ENCODE measurements at places on chromosomes 4 and X.

DNA sequence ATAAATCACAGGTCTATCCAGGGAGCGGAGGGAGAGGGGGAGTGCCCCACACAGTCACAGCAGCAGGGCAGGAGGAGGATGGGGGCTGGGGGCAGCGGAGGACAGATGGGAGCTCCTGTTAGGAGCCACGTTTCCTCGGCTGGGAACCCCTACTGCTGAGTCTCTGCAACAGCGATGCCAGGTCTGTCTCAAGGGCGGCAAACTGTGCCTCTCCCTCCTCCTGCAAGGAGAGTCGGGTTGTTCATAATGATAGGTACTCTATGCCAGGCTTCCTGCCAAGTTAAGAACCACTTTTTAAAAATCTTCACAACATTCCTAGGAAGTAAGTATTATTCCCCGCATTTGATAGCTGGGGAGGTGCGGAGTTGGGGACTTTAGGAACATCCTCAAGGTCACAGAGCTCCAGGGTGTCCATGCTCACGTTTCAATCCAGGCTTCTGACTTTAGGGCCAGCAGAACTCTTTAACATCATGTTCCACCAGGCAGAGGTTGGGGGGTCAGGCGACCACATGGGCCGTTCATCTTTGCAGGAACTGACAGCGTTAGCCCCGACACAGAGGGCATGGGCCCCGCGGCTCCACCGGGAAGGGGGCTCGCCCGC, 98.3 kb upstream of the MAML3 start:
- DNase-seq, result no peak

- peak; percentile 64 for DNase-seq
Measured at GRCh38 chr4:74624351-74625151, 169.8 kb downstream of the BTC start.

- no peak for DNase-seq
Measured at GRCh38 chr4:66328803-66329574, 658.7 kb upstream of the EPHA5 start.

- DNase-seq, result no peak
Measured at GRCh38 chr4:87216469-87216868, 3.9 kb downstream of the KLHL8 start.

- DNase-seq, result no peak
Measured at GRCh38 chr4:41360921-41361793, 104.4 kb downstream of the UCHL1 start.

GRCh38 chr4:139665690-139666529, at the start of gene MGST2:
Gene MGST2 (plus strand): TSS chr4:139665819. CDS start chr4:139666020, 201 bp downstream.
- no peak for DNase-seq

DNA sequence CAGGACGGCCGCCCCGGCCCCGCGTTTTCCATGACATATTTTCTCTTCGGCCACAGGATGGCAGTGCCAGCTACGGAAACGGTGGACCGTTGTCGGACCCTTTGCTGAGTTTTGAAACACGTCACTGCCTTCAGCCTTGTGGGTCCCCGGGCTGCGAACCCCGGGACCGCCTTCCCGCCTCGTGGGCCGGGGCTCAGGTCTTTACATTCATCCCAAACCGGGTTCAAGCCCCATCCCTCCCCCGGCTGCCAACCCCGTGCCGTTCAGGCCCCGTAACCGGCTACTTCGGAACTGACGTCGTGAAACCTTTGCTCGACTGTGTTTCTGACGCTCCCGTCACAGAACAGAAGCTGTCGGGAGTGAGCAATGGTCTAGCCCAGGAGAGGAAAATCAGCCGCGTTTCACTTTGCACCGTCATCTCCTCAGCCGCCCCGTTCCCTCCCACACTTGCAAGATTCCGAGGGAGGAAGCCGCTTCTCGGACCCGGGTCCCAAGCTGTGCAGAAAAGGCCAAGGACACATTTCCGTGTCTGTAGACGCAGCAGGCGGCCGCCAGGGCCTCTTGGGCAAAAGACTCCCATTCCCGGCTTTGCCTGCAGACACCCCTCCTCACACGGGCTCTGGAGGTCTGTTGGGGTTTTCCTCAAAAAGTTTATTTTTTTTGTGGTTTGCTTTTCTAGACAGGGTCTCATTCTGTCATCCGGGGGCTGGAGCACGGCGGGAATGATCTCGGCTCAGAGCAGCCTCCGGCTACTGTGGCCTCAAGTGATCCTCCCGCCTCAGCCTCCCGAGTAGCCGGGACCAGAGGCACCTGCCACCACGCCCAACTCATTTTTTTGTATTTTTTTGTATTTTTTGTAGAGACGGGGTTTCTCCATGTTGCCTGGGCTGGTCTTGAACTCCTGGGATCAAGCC, 41.4 kb upstream of the PPP2R3B start:
- DNase-seq, result no peak

DNA sequence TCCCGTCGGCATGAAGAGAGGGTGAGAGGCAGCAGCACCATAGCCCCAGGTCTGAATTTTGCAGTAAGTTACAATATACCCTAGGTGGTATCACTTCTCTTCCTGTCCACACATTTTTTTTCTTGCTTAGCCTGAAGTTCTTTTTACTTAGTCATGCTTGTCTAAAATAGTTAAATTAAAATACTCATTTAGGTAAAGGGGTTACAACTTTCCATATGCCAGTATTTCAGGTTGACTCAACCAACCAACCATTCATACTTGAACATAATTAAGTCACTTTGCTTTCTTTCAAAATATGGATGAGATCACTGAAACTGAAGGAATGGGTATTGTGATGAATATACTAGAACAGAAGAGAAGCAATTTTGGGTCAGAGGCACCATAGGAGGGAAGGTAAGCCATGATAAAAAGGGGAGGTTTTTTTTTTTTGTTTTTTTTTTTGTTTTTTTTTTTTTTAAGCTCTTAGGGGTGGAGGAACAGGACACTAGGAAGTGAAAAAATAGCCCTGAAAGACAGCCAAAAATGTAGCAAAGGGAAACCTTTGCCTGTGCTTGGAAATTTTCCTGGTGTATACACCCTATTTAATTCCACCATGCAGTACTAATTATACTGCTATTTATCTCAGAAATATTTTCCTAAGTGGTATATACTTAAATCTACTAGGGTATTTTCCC, 41.8 kb downstream of the RPS6KA3 start:
- DNase-seq, result no peak

DNA sequence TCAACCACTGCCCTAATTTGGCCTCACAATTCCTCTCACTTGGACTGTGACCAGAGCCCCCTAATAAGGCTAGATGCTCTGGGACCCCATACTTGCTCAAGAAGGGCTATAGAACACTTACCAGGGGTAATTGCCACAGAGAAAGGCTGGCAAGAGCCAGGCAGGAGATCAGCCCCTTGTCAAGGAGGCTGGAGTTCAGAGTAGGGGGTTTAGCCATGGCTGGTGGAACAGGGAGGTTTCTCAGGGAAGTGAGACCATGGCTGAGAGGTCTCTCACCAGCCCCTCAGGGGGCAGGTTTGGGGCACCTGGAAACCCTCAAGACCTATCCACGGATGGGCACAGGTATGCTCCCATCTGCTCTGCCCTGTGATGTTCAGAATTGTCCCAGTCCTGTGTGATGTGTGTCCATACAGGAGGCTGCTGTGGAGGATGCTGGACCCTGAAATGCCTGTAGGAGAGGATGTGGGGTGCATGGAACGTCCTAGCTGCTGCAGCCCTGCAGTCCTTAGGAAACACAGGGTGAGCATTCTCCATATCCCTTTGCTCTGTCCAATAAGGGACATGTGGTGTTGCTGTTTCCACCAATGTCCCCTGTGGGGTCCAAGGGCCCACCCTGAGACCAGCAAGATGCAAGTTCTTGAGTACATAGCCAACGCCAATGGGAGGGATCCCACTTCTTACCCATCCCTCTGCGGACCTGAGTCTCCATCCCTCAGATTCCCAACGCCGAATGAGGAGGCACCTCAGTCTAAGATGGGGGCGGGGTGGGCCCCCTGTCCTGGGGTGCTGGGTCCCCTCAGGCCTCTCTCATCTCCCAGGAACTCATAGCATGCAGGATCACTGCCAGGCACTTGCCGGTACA, 16.4 kb upstream of the HSFX1 start:
- no peak for DNase-seq

- no peak for DNase-seq
Measured at GRCh38 chrX:71128915-71129765, 10.7 kb downstream of the MED12 start.

DNA sequence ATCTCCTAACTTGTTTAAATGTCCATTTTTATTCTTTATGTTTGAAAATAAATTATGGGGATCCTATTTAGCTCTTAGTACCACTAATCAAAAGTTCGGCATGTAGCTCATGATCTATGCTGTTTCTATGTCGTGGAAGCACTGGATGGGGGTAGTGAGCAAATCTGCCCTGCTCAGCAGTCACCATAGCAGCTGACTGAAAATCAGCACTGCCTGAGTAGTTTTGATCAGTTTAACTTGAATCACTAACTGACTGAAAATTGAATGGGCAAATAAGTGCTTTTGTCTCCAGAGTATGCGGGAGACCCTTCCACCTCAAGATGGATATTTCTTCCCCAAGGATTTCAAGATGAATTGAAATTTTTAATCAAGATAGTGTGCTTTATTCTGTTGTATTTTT, 27.6 kb downstream of the NUDT6 start:
- no peak for DNase-seq

GRCh38 chr4:41477181-41477905, 60.6 kb upstream of the LIMCH1 start:
- DNase-seq, result no peak

- DNase-seq, result no peak
Measured at GRCh38 chr4:89497517-89498308, 190.1 kb upstream of the GPRIN3 start.

- DNase-seq, result peak; percentile 90
Measured at GRCh38 chr4:176902710-176903323, 110.1 kb upstream of the VEGFC start.

DNA sequence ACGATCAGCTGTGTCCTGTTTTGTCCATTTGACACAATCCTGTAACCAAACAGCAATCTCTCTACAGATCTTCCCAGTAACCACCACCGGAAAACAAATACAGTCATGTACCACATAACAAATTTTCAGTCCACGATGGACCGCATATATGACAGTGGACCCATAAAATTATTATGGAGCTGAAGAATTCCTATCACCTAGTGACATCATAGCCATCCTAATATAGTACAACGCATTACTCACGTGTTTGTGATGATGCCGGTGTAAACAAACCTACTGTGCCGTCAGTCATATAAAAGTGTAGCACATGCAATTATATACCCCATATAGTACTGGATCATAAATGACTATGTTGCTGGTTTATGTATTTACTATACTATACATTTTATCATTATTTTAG, 133.7 kb upstream of the EDNRA start:
- DNase-seq, result no peak

DNA sequence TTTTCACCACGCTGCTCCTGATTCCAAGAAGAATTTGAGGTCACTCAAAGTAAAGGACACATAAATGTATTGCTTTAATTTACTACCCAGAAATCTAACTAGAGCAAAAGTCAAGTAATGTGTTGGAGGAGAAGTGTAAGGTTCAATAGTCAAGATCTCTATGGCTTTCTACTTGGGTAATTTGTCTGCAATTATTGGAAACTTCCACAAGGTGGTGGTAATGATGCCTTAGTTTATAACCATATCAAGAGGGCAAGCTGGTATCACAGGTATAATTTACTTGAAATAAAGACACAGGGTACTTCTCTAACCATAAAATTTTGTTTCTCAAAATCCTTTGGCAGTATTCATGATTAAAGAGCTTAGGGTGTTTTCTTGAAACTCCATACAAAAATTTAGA, 10.2 kb upstream of the GRIA3 start:
- DNase-seq, result no peak

DNA sequence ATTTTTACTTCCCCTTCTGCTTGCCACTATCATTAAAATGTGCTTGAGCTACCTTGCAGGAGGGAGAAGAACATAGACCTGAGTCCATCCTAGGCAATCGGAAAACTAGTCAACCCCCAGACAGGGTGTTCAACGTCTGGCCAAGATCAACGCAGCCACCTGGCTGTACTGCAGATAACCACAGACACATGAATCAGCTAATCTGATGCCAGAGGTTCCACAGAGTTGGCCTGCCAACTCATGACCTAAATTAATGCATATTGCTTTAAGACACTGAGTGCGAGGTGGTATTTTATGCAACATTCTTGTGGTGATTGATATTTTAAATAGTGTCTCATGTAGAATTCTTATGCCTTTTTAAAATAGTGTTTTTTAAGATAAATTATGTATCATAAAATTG, 1283.8 kb upstream of the PABPC4L start:
- DNase-seq, result no peak

GRCh38 chrX:107448625-107448997, 841 bp upstream of the FRMPD3 start:
- DNase-seq, result no peak

- peak; percentile 4 for DNase-seq
Measured at GRCh38 chr4:95048296-95048695, 290.5 kb downstream of the BMPR1B start.

GRCh38 chrX:19293606-19294325, 50.0 kb upstream of the PDHA1 start:
- no peak for DNase-seq

DNA sequence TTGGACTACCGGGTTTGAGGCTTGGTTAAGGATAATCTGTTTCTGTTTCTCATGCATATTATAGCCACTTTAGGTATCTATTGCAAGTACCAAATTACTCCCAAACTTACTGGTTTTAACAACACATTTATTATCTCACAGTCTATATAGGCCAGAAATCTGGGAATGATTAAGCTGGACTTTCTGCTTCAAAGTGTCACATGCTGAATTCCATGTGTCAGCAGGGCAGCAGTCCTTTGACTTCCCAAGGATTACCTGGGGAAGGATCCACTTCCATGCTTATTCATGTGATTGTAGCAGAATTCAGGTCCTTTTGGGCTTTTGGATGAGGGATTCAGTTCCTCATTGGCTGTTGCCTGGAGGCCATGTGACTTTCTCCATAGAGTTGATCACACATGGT, 349.0 kb upstream of the TRAM1L1 start:
- no peak for DNase-seq

DNA sequence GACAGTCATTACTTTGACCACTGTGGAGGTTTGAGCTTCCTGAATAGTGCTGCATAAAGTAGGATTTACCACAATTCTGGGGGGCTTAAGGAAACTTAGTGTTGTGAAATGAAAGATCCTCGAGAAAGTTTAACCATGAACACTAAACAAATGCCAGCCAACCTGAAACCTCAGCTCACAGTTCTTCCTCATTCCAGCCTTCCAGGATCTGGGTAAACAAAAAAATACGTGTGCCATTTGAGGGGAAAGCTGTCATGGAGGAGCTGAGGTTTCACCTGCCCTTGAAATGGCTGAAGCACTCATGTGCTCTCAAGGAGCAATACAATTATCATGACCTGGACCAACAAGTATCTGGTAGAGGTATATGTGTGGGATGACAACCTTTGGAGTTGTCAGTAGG, 142.7 kb downstream of the NPNT start:
- no peak for DNase-seq
